ENCODE measurements at places on chromosomes 12 and 14.
A peak's percentile ranks its signal among the peaks of the same experiment; 100 is the strongest.

- no peak for DNase-seq
Measured at GRCh38 chr14:91119556-91120311, 5.9 kb downstream of the DGLUCY start.

DNA sequence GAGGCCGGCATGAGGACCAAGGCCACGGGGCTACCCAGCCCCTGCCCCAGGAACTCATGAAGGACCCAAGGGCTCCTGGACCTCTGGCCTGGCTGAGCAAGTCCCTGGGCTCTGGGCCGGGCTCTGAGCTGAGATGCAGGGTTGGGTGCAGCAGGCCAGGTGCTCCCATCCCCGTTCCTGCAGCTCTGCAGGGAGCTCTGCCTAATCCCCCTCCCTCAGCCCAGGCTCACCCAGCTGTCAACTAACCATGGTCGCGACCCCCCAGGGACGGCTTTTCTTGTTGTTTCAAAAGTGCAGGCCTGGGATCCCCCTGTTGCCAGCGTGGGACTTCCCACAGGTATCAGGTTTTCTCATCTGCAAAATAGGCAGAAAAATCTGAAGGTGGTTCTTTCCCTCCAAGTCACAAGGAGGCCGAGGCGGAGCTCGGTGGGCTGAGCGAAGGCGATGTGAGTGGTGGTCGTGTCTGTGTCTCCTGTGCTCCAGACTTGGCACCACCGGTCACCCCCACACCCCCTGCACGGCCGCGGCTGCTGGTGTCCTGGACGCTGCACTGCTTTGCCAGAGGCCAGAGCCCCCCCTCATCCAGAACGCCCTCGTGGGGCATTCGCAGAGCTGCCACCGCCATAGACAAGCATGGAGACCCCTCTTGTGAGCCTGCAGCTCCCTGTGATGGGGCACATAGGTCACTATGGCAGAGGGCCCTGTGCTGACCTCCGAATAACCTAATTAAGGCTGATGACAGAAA is 22.5 kb upstream of the GALNT9 start:
- no peak for DNase-seq

- DNase-seq = no peak
Measured at GRCh38 chr12:95396849-95397468, 77.0 kb upstream of the METAP2 start.

DNA sequence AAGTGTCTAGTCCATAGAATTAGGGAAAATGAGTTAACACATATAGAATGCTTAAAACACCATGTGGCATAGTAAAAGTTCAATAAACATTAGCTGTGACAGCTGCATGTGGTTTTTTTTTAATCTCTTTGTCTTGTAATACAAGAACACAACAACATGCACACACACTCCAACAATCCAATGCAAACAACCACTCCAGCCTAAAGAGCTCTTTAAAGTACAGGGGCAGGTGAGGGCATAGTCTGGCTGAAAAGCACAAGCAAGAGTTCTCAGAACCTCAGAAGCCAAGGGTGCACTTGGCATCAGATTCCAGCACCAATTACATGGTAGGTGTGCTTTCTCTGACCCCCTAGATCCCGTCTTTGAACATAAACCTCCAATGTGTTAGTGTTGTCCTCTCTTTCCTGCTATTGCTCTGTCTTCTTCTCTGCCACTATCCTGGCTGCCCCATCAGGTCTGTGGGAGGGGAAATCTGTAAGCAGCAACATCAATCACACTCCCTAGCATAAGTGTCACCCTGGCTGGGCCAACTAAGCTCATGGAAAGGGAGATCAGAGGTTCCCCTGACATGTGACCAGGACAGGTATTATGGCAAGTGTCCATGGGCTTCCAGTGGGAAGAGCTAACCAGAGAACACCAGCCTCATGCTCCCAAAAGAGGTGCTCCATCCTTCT is 91.0 kb downstream of the SLC8A3 start:
- no peak for DNase-seq

- DNase-seq = no peak
Measured at GRCh38 chr12:26539131-26539530, 293.9 kb downstream of the ITPR2 start.

DNA sequence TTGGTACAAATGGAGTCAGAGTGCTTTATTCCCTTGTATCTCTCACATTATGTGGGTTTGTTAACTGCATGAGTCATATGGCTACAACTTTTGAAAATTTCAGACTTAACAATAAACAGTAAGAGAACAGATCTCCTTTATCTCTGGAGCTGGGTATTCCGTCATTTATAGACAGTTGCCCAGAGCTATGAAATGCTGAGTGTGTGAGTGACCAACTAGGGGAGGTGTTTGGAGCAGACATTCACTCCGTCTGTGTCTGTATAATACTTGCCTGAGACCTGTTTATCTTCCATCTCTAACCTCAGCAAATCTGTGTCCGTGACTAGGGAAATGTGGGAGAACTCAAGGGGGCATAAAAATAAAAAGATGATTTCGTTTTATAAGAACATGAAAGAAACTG is 279.9 kb upstream of the FAR2 start:
- no peak for DNase-seq

GRCh38 chr14:66165337-66165736 is 320.8 kb upstream of the CCDC196 start:
- DNase-seq = no peak

GRCh38 chr12:16003460-16003859 is 92.3 kb downstream of the DERA start:
- no peak for DNase-seq

DNA sequence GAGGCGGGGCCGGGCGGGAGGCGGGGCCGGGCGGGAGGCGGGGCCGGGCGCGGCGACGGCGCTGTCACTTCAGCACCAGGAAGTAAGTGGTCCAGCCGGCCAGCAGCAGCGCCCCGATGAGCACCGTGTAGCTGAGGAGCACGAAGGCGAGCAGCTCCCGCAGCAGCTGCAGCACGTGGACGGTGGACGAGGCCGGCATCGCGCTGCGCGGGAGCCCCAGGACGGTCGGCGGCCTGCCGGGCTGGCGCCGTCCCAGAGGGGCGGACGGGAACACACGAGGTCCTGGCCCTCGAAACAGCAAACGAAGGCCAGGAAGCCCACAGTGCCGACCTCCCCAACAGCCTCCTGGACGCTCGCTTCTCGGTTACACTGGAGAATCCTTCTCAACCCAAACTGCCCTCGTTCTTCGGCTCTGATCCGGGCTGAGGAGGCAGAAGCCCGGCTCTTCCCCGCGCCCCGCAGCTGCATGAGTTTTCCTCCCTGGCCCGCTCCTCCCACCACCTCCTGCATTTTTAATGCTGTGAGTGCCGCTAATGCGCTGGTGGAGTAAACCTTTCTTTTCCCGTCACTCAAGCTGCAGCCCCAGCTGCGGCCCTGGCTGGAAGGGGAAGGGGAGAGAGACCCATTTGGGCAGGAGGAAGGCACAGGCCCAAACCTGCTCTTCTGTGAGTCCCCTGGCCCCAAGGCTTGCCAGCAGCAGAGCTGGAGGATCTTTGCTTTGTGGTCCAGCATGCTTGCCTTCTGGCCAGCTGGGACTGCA is 694 bp upstream of the DIABLO start:
- DNase-seq = no peak

- no peak for DNase-seq
Measured at GRCh38 chr12:105400227-105400626, 69.7 kb downstream of the C12orf75 start.

- DNase-seq = no peak
Measured at GRCh38 chr12:52413202-52413601, 7.1 kb upstream of the KRT82 start.

- no peak for DNase-seq
Measured at GRCh38 chr14:42459171-42459685, 852.6 kb downstream of the LRFN5 start.

GRCh38 chr14:71645656-71646055 is 286.6 kb upstream of the RGS6 start:
- DNase-seq = no peak

DNA sequence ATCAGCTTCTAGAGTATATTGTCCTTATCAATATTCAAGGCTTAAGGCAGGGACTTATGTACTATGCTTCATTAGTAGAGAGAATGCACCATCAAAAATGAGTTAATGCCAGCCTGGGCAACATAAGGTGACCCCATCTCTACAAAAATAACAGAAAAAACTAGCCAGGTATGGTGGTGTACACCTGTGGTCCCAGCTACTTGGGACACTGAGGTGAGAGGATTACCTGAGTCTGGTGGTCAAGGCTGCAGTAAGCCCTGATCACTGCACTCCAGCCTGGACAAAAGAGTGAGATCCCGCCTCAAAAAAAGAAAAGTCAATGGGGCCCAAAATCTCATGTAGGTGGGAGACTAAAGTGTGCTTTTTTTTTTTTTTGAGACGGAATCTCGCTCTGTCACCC is 8.8 kb downstream of the PPP4R3A start:
- DNase-seq = no peak

DNA sequence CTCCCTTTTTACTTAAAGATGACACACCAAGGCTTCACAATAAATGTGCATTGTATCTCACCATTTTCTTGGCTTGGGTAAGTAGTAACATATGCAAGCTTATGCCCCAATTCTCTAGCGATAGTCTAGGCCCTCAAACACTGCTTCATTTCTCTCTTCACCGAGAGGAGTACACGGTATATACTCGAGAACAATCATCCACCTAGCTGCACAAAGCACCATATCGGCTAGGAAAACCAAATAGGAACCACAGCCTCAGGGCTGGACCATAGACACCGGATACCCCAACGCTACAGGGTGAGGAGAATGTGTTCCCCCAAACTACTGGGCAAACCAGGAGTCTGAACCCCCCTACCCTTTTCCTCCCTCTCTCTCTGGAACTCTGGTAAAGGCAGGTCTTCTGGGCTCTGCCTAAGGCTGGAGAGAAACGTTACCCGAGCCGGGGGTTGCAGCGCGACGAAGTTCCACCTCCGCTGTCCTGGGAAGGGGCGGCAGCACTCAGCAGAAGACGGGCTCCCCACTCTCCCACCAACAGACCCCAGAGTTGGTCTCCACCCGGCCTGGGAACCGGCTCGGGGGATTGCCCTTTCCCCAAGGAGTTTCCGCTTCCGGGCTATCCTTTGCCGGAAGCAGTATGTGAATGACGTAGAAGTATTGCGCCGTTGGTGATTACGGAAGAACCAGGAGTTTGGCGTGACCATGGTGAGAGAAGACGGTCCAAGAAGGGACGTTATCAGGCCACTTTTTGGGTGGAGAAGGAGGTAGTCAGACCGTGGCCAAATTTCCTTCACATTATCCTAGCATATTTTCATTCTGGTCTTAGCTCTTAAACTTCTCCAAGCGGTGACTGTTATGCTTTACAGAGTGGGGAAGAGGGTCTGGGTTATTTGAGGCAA is at the start of the genes AREL1 and FCF1:
Gene AREL1, minus strand, starts transcription at position 582 of the 896 bp plus-strand sequence. CDS start 27,465 bp downstream, outside the sequence.
Gene FCF1, plus strand, starts transcription at position 646 of the 896 bp plus-strand sequence. Its CDS starts 54 bp downstream, at position 700.
- DNase-seq = no peak

GRCh38 chr14:29681316-29681715 is 246.3 kb downstream of the PRKD1 start:
- no peak for DNase-seq

DNA sequence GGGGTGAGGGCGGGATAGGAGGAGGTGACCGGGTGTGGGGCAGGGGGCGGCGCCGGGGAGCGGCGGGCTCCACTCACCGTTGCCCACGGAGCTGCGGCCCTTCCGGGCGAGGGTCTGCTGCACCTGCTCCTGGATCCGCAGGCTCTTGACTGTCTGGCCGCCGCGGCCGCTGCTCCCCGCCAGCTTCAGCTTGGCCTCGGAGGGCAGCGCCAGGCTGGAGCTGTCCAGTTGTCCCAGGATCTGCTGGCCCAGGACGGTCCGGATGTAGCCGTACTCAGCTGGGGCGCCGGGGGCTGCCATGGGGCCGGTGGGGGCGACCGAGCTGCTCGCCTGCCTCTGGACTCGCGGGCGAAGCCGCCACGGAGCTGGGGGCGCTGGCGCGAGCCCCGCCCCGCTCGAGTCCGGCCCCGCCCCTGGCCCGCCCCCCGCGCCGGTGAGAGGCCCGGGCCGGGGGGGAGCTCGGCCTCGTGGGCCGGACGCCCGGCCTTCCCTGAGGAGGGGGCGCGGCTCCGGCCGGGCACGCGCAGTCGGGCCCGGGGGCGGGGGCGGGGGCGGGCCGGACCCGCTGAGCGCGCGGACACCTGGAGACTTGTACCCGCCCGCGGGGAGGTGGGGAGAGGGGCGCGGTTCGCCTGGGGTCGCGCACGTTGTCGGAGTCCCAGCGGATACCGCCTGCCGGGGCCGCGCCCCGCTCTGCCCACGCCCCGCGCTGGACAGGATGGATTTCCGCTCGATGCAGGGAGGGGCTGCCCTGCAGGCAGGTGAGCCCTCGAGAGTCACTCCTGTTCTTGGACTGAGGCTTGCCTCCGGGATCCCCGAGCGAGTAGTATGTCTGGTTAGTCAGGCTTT is at the start of gene PKP2:
Gene PKP2, minus strand, starts transcription at position 346 of the 849 bp plus-strand sequence. Its CDS starts 46 bp downstream, at position 300.
- DNase-seq = no peak

GRCh38 chr14:100540141-100540925 is 46.9 kb downstream of the BEGAIN start:
- peak; percentile 26 for DNase-seq

- no peak for DNase-seq
Measured at GRCh38 chr12:104960464-104960863, 2.4 kb upstream of the SLC41A2 start.

DNA sequence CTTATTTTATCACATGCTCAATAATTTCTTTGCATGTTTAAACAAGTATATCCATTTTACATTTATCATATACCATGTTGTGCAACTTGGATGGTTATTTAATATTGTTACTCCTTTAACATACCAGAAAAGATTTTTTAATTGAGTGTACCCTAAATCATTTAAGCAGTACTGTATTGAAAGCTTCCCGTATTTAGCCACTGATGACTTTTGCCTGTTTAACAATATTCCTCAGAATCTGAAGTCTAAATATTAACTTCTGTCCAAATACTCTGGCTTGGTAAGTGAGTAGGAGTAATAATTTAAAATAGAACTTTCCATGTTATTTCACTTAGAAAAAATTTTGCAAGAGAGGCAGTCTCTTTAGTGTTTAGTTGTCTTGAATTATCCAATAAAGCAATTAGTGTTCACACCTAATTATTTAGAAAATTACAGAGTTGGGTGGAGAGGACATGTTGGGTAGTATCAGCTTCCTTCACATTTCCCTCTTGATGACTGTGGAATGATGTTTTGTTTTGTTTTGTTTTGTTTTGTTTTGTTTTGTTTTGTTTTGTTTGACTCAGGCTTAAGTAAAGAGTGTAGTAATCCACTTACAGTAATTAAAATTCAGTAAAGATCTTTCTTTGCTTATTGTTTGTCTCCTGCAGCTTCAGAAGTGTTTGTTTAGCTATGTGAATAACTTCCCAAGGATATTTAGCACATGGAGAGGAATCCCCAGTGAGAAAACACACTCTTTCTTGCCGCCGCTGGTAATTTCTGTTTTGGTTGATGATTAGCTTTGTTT is 59.5 kb downstream of the DAAM1 start:
- DNase-seq = no peak

DNA sequence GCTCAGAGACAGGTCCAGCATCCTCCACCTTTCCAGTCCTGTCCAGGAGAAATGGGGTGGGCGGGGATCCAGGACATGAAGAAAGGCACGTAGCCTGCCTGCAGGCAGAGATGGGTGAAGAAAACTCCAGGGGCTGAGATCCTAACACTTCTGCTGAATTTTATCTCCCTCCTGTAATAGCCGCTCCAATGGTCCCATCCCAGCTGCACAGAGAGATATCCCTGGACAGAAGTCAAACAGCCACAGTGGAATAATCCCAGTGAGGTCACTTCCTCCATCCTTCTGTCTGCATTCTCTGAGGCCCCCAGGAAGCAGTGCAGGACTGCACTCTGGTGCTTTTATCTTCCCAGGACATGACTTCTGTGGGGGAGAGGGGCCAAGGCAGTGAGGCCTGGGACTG is 26.3 kb downstream of the KRT18 start:
- DNase-seq = no peak
